NCI-H510A treated with DMSO at 0.1 percent for 48 hours (cell line): ENCODE measurements at places on chromosomes 5 and 9.

DNA sequence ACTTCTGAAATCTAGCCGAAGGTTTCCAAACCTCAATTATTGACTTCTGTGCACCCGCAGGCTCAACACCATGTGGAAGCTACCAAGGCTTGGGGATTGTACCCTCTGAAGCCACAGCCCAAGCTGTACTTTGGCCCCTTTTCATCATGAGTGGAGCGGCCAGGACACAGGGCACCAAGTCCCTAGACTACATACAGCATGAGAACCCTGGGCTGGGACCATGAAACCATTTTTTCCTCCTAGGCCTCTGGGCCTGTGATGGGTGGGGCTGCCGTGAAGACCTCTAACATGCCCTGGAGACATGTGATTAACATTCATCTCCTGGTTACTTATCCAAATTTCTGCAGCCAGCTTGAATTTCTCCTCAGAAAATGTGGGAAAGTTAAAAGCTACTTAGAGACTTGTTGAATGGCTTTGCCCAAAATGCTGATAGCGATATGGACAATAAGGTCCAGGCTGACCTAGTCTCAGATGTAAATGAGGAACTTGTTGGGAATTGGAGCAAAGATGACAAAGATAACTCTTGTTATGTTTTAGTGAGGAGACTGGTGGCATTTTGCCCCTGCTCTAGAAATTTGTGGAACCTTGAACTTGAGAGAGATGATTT is 34.1 kb upstream of the CPLANE1 start:
- no peak for DNase-seq

- no peak for DNase-seq
Observed at GRCh38 chr5:123122273-123122672, 33.2 kb downstream of the PRDM6 start.

DNA sequence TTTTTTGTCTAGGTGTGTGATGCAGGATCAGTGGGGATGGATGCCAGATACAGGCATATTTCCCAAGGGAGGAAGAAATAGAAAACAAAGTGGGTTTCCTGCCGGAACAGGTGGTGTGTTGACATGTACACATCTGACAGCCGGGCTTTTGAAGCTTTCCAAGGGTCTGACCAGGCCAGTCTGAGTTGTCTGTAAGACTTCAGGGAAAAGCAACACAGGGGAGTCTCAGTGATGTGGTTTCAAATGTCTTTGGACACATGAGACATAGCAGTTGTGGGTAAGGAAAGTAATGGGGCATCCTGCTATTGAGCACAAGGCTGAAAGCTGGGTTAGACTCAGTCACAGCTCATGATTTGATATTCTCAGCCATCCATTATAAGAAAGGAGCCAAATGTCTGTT is 274.9 kb downstream of the PIK3R1 start:
- DNase-seq, result no peak

DNA sequence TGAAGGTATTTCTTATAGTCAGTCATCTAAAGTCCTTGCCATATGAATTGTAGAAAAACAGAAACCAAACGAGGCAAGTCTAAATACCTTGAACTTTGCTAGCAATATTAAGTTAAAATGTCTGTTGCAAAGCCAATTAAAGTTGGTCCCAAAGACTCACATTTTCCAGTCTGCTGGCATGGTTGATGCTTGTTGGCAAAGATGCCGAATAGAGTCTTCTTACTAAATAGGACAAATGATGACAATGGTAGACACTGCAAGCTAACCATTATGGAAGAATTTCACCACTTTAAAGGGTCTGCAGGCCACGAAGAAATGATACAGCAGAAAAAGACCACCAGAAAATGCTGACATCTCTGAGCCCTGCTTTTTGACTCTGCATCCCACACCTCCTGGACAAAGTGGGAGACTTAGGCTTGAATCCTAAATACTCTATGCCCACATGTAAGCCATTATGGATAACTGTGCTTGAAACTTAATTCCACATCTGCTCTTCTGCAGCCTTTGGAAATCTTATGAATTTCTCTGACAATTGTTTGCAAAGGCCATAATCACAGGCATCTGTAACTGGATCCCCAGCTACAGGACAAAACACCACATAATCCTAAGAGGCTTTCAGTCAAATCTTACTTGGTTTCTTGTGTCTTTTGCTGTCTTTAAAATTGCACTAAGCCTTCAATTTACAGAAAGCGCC is 61.3 kb downstream of the LHFPL2 start:
- DNase-seq, result no peak

DNA sequence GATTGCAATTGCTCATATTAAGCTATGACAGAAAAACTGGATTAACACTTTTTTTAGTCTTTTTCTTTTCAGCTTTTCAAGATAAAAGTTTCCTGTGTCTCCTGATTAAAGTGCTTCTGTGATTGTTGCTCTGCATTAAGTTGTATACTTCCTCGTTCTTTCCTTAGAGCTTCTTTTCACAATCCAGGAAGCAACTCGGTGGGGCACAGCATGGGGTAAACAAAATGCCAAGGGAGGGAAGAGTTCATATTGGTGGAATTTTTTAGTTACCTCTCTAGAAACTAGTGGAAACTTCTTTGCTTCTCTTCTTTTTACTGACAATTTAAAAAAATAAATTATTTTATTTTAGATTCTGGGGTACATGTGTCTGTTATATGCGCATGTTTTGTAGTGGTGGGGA is 37.8 kb upstream of the ARRDC3 start:
- DNase-seq, result no peak

GRCh38 chr9:89382026-89382986 is 64.0 kb downstream of the SECISBP2 start:
- no peak for DNase-seq

- DNase-seq, result no peak
Observed at GRCh38 chr9:136644343-136644592, 18.4 kb upstream of the EGFL7 start.

DNA sequence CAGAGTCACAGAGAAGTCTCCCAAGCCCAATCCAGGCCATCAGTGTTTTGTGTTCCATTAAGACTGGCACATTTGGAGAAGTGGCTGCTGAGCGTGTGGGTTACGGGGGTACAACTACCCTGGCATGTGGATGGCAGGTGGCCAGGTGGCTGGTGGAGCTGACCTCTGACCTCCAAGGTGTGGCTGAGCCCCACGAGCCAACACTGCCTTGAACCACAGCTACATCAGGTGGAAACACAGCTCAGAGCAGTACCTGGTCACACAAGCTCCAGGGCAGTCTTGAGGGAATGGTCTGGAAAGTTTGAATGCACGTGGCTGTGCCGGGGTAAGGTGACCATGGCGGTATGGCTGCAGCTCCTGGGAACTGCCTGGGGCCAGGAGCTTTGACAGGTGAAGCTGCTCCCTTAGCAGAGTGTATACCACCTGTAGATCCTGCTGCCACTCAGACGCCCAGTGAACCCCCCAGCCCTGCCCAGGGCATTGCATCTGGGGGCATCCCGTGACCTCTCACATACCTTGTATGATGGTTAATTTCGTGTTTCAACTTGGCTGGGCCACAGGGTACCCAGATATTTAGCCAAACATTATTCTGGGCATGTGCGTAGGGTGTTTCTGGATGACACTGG is 207.9 kb downstream of the GADD45G start:
- no peak for DNase-seq

DNA sequence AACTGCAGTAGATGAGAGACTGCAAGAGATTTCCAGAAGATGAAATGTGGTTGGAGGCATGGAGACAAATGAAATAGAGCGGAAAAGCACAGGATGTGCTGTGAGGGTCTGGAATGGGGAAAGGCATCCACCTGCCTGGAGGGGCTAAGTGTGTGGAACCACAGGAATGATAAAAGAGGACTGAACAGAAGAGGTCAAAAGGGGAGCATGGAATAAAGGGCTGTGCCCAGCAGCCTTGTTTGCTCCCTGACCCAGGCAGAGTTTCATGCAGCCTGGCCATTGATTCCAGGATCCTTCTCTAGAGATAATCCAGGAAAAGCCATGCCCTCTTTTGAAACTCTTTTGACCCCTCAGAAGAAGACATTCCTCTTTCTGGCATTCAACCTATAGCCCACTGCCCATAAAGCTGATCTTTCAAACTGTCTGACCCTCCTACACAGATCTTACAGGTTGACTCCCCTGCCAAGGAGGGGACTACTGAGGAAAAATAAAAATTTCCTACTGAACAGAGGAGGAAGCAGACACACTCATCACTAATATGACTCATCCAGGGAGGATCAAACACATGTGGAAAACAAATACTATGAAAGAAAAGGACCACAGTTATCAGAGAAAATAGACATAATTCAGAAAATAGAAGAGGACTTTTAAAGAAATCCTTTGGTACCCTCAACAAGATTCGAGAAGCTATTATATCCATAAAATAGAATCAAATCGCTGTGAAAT is 273.5 kb upstream of the PCSK5 start:
- no peak for DNase-seq

DNA sequence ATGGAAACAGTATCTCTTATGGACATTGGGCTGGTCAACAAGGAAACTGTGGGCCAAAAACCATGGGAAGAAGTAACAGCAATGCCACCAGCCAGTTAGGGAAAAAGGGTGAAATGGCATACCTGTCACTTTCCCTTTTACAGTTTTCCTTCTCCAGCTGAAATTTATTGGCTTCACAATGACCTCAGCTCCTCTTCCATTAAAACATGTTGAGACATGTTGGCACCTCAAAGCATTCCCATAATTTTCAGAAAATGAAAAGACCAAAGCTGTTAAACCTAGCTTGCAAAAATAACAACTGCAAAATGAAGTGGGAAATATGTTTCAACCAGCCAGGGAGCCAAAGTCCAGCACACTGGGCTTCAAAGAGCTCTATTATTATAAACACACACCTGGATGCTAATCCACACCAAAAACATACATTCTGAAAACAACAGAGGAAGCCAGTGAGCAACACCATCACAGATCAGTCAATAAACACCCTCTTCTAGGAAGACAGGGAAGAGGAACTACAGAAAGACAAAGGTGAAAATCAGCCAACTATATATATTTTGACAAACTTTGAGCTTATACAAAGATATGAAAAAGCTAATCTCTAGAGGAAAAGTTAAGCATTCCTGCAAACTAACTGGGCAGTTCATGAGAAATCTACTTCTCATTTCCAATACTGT is 78.4 kb upstream of the PTGER4 start:
- DNase-seq, result no peak

DNA sequence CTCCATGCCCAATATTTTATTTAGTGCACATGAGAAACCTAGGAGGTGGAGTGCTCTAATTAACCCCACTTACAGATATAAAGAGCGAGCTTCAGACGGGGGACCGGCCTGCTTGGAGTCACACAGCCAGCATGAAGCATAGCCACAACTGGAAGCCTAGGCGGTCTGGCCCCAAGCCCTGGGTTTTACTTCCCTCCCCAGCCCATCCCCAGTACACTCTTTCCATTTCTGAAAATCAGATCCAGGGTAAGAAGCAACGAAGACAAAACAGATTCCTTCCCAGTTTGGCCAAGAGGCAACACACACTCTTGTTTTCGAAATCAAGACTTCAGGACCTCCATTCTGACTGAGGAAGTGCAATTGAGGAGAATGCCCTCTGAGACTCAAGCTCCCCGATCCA is 27.1 kb downstream of the KCNMB1 start:
- DNase-seq, result no peak

- no peak for DNase-seq
Observed at GRCh38 chr9:38421498-38422211, 2.6 kb downstream of the IGFBPL1 start.

- no peak for DNase-seq
Observed at GRCh38 chr5:38207343-38207742, 51.0 kb upstream of the EGFLAM start.

DNA sequence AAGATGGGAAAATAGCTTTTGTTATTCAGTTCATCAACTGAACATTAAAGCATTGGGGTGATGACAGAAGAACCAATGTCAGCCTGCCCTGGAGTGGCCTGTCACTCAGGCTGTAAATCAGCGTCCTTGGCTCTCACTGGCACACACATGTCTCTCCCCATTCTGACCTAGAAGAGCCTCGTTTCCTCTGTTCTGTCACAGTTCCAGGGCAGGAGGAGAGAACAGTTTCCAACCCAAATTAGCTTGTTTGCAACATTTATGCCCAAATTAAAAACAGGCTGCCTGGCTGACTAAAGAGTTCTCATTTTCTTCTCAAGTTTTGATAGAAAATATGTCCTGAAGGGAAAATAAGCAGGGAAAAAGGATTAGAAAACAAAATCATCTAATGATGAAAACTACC is 520.1 kb downstream of the CHSY3 start:
- no peak for DNase-seq

- DNase-seq, result no peak
Observed at GRCh38 chr5:179699616-179700237, 960 bp downstream of the CANX start.

- DNase-seq, result no peak
Observed at GRCh38 chr9:114425126-114425525, 37.3 kb upstream of the AKNA start.

DNA sequence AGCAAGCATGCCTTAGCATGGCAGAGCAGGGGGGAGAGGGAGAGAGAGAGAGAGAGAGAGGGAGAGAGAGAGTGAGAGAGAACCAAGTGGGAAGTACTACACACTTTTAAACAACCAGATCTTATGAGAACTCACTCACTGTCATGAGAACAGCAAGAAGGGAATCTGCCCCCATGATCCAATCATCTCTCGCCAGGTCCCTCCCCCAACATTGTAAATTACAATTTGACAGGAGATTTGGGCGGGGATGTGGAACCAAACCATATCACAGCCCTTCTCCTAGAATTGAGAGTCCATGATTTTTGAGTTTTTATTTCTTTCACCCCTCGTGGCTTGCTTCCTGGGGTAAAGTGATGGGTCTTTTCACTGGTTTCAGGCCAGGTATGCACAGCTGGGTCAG is 98.8 kb downstream of the DOCK2 start:
- DNase-seq, result no peak

DNA sequence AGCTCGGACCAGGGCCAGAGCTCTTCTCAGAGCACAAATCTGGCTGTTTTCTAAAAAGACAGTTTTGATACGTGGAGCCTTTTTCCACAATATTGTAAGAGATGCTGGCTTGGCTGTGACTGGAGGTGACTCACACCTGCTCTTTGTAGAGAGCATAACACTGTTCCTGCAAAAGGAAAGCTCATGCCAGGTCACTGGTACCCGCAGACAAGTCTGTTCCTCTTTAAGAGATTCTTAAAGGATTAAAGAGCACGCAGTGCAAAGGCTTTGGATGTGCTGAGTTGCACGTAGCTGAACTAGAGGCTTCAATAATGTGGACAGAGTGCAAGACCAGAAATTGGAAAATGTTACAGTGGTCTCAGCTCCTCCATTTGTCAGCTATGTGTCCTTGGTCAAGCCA is 19.0 kb downstream of the ACTL7B start:
- no peak for DNase-seq
